ENCODE measurements at places on chromosomes 2 and 18.
A peak's percentile ranks its signal among the peaks of the same experiment; 100 is the strongest.

DNA sequence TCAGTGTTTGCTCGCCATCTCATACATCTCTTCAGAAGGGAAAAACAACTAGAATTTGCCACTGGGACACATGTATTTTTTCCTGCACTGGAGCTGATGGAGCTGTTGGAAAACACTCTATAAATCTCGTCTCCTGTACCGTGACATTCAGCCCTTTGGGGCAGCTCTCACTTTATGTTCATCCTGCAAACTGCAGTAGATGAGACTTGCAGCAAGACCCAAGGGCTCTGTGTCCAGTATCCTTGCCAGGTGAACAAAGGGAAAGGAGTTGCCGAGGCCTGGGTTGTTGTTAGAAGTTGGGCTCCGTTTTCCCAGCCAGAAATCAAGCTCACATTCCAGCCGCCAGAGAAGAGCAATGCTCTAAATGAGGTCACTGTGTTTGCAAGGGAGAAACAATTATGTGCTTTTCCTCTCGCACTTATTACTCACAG is 285.1 kb downstream of the SLC4A3 start:
- no peak for DNase-seq

GRCh38 chr18:5853253-5853652 is 42.1 kb downstream of the TMEM200C start:
- DNase-seq, result no peak

DNA sequence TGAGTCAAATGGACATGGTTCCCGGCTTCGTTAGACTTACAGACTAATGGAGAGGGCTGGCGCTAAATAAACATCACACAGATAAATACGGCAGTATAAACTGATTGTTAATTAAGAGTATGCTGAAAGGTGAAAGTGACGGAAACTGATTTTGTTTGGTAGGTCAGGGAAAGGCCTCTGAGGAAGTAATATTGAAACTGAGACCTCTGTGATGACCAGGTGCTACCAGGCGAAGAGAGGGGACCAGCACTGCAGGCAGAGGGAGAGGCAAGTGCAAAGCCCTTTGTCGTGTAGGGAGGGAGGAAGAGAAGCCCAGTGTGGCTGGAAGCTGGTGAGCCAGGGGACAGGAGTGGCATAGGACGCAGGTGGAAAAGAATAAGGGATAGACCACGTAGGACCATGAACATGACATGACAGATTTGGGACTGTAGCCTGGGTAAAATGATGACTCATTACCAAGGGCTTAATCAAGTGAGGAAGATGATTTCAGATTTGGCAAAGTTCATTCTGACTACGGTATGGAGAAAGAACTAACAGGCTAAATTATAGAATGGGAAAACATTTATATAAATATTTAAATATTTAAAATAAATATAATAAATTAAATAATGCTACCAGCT is 433.1 kb downstream of the NCKAP5 start:
- DNase-seq, result no peak

DNA sequence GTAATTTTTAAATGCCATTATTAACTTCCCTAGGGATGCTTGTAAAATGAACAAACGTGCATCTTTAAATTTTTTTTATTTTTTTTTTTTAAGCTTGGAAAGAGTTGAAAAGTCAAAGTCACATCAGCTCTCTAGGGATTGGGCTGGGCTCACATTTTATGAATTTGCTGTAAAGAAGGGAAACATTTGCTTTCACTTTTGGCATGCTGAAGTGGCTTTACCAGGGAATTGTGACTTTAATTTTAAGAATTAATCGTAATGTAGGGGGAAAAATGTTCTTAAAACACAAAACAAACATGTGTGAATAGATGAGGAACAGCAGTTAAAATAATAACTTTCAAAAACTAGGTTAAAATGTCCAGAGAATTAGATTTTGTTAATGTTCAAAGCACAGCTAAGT is 123.0 kb downstream of the AGAP1 start:
- no peak for DNase-seq

- DNase-seq, result no peak
Measured at GRCh38 chr2:198347946-198348345, 543.6 kb downstream of the PLCL1 start.

GRCh38 chr2:67950919-67951318 is 111.9 kb downstream of the C1D start:
- DNase-seq, result no peak

DNA sequence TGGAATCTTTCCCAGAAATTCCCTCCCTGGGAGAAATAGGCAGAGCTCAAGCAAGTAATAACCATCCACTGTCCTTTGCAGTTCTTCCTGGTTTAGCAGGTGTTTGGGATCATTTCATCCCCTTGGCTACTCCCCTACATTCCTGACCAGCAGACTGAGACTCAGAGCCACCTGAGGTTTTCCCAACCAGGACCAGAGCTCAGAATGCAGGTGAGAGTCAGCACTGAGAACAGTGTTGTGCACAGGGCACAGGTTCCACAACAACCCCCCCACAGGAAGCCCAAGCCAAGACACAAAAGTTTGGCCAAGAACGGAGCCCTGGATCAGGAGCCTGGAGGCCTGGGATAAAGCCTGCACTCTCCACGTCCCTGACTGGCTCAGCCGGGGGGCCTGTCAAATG is 21.0 kb upstream of the LOXHD1 start:
- DNase-seq, result no peak

DNA sequence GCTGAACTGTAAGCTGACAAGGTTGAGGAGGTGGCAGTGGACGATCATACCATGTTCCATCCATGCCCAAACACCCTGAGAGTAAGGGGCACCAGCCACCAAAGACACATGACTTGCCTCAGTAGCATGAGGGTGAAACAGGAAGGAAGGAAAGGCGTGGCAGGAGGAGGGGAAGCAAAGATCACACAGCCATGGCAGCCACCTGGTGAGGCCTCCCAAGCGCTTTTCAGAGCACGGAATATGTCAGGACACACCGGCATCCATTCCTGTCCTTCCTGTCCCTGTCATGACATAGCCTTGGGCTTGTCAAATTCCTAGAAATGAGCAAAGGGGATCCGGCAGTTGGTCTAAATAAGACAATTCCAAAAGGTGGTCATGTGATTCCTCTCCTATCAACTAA is 118.7 kb downstream of the MYO5B start:
- DNase-seq, result no peak

DNA sequence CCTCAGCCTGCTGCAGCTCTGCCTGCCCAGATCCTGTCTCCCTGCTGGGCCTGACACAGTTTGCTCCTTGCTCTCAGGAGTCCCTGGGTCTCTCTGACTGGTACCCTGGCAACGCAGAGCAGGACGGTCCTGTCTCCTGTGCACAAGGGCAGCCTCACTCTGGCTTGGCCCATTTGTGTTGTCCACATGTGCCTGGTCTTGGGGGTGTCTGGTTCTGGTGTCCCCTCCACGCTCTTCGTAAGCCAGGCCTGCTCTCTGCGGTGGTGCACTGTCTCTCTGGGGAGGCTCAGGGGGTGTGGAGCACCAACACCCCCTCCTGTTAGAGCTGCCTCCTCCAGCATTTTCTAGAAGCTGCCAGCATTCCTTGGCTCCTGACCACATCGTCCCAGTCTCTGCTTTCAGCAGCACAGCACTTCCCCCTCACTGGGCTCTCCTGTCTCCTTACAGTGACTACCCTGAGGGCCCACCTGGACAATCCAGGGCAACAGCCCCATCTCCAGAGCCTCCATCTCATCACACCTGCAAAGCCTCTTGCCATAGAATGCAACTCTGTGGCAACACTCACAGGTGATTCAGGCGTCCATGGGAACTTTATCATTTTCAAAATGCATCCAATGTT is 235.6 kb upstream of the HS6ST1 start:
- DNase-seq, result no peak

- DNase-seq, result no peak
Measured at GRCh38 chr2:40957508-40957907, 505.6 kb upstream of the SLC8A1 start.

- no peak for DNase-seq
Measured at GRCh38 chr2:70796262-70796661, 5.8 kb upstream of the FIGLA start.

- DNase-seq, result peak; percentile 79
Measured at GRCh38 chr2:2613279-2614199, 282.5 kb upstream of the MYT1L start.

DNA sequence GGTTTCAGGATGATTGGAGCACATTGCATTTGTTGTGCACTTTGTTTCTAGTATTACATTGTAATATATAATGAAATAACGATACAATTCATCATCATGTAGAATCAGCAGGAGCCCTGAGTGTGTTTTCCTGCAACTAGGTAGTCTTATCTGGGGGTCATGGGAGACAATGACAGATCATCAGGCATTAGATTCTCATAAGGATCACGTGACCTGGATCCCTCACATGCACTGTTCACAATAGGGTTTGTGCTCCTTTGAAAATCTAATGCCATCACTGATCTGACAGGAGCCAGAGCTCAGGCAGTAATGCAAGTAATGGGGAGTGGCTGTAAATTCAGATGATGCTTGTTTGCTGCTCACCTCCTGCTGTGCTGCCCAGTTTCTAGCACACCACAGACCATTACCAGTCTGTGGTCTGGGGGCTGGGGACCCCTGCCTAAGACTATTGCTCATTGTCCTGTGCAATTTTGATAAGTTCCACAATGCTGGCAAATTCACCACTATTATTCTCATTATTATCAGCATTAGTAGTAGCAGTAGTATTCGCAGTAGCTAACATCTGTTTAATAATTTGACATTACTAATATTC is 428.7 kb upstream of the TNP1 start:
- DNase-seq, result no peak

GRCh38 chr2:108911807-108912628 is 77.0 kb downstream of the EDAR start:
- no peak for DNase-seq

- no peak for DNase-seq
Measured at GRCh38 chr2:149375801-149376361, 45.5 kb downstream of the LYPD6 start.

Data from activated CD4-positive, alpha-beta T cell treated with anti-CD3 and anti-CD28 coated beads for 1 hour (primary cell).